ENCODE measurements at places on chromosomes 12 and 14.

GRCh38 chr12:5510251-5510805 is 78.4 kb downstream of the NTF3 start:
- no peak for DNase-seq

GRCh38 chr12:63078906-63079305 is 72.1 kb downstream of the AVPR1A start:
- DNase-seq = no peak

GRCh38 chr12:12505544-12506495 is 56.8 kb downstream of the DUSP16 start:
- no peak for DNase-seq

DNA sequence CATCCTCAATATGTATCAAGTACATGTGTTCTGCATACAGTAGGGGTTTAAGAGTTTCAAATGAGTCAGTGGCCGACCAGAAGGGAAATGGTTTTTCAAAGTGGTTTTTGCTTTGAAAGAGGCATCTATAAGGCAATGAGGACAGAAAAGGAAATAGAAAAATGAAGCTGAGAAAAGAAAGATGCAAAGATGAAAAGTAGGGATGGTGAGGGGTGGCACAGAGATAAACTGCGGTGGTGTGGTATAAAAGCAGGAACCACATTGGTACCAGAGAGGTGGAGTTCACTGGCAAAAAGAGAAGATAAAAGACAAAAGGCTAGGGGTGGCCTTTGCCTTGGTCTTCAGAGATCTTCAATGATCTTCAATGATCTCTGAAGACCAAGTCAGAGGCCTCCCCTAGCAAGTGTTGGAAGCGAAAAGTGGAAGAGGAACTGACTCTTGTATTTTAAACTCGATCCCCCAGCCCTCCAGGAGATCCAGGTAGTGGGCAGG is 144.0 kb upstream of the KRR1 start:
- DNase-seq = no peak

- no peak for DNase-seq
Observed at GRCh38 chr14:57835766-57836165, 30.1 kb downstream of the SLC35F4 start.

GRCh38 chr14:58650857-58651256 is 13.1 kb downstream of the DACT1 start:
- no peak for DNase-seq

GRCh38 chr12:111741235-111741812 is 25.4 kb upstream of the ALDH2 start:
- DNase-seq = no peak

GRCh38 chr14:44940211-44940610 is 21.5 kb downstream of the KLHL28 start:
- no peak for DNase-seq

- no peak for DNase-seq
Observed at GRCh38 chr14:28666961-28667360, 99.6 kb upstream of the FOXG1 start.

DNA sequence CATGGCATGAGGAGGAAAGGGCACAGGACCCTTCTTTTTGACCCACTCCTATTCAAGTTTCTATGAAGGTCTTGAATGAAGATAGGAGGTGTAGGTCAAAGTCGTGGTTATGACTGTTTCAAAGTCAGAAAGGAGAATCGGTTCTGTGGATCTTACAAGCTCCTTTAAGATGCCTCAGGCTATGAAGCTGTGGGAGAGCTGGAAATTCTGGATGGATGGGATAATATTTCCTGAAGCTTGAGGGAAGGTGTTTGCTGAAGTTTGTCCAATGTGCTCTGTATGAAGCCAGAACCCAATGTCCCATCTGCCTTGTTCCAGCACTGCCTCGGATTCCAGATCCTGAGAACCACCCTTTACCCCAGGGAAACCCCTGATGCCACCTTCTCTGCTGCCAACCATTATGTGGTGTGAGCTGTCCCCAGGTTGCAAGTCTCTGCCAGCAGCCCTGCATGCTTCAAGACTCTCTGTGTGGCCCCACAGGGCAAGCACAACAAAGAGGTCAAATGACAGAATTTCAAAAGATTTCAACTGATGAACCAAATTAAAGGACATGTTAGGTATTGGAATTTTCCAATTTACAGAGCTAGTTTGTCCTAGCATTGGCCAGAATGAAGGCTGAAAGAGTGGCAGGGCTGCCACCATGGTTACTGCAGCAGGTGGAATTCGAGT is 472.0 kb downstream of the RGS6 start:
- no peak for DNase-seq

GRCh38 chr12:129885287-129885686 is 18.5 kb downstream of the TMEM132D start:
- DNase-seq = no peak

- no peak for DNase-seq
Observed at GRCh38 chr14:94051115-94051514, 25.0 kb downstream of the OTUB2 start.

DNA sequence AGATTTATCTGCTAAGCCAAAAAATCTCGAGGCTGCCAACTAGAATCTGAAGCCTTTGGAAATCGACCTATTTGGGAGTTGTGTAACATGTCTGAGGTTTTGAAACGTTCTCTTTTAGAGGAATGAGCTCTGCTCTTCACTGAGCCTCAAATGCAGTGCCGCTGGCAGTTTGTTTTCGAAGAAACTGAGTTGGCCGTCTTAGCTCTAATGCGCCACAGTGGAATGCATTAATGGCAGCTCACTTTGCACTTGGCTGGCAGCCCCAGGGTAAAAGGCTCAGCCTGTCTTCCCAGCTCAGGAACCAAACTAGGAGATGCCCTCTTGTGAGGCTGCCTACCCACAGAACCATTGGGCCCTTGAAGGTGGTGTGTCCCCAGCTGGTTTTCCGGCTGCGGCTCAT is 53.8 kb downstream of the SFSWAP start:
- DNase-seq = no peak

DNA sequence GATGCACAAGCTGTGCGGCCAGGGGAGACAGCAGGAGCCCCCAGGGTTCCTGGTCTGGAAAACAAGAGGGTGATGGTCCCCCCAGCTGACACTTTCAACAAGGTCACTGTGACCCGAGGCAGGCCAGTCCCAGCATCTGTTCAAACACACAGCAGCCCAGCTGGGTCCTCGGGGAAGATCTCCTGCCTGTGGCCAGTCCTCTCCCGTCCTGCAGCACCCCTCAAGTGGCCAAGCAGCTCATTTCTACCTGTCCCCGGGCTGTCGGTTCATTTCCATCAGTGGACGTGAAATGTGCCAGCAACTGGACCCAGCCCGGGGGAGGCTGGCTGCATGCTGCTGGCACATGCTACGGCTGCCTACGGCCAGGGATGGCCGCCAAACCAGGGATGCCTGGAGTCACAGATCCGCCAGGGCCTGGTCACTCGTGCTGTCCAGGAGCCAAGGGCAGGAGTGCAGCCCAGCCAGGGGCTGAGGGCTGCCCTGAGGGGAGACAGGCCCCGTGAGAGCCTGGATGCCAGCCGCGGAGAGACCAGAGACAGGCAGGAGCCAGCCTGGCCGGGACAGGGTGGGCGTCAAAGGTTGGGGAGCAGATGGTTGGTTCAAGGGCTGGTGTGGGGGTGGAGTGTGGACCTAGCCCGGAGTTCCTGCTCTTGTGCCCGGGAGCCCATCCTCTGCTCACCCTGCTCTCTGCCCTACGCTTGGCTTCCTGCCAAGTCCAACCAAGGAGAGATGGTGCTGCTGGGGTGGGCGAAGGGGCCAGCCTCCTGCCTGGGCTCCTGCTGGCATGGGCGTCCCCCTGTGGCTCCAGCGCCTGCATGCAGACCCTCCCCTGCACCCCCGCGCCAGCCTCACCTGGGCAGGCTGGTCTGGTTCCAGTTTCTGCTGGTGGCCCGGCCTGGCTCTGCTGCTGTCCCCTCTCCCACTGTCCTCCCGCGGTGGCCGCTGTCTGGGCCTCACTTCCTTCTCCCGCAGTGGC is 143.8 kb downstream of the ADGRD1 start:
- DNase-seq = no peak

- no peak for DNase-seq
Observed at GRCh38 chr12:100539202-100539601, 34.3 kb upstream of the GAS2L3 start.

GRCh38 chr12:119259484-119259883 is 75.0 kb upstream of the CCDC60 start:
- DNase-seq = no peak
